Placental pericyte (primary cell): ENCODE measurements at places on chromosomes 7 and 10. TPM values are rescaled to one million over a fixed set of nuclear protein-coding genes. Genes with fewer than 3 reads are reported as not detected.

The ACHE gene
- 0.14 and 0.22 TPM in 2 replicates for total RNA-seq

The ALOX5 gene
- total RNA-seq: under 0.01 TPM in 1 of 2 replicates, not detected in the other

The CRYGN gene
- not detected in 2 replicates for total RNA-seq

The PNLIPRP3 gene
- total RNA-seq: not detected in 2 replicates

The EBLN1 gene
- not detected in 2 replicates for total RNA-seq

The PCLO gene
- total RNA-seq: under 0.01 and 0.14 TPM in 2 replicates

The GOLGA7B gene
- total RNA-seq: not detected in 2 replicates

The EPHB6 gene
- total RNA-seq: 2.4 and 26.8 TPM in 2 replicates

The WNT8B gene
- not detected in 2 replicates for total RNA-seq

The ERVW-1 gene
- total RNA-seq: not detected in 2 replicates

The FFAR4 gene
- not detected in 2 replicates for total RNA-seq

The PGAM2 gene
- 0.44 TPM in 1 of 2 replicates, not detected in the other for total RNA-seq

The PAPOLB gene
- under 0.01 and 0.14 TPM in 2 replicates for total RNA-seq

The PRPF18 gene
- total RNA-seq: 26.1 and 37.2 TPM in 2 replicates

The NUTM2A gene
- 0.66 and 0.86 TPM in 2 replicates for total RNA-seq

The MINPP1 gene
- total RNA-seq: 53.0 and 67.0 TPM in 2 replicates

The HOXA3 gene
- 2.3 TPM in 1 of 2 replicates, not detected in the other for total RNA-seq

The FRMPD2 gene
- total RNA-seq: not detected in 2 replicates

The MAGI2 gene
- total RNA-seq: 18.9 and 30.6 TPM in 2 replicates

The PCDH15 gene
- total RNA-seq: not detected in 2 replicates

The VWDE gene
- total RNA-seq: 0.14 TPM in 1 of 2 replicates, not detected in the other

The DGKI gene
- 2.6 and 10.0 TPM in 2 replicates for total RNA-seq

The ITPRIP gene
- 20.8 and 45.2 TPM in 2 replicates for total RNA-seq

The AFAP1L2 gene
- 12.6 and 62.2 TPM in 2 replicates for total RNA-seq

The EVX1 gene
- total RNA-seq: not detected in 2 replicates

The PSPH gene
- 56.2 and 75.3 TPM in 2 replicates for total RNA-seq

The GPC2 gene
- total RNA-seq: 0.66 and 1.9 TPM in 2 replicates

The NPY4R2 gene
- total RNA-seq: not detected in 2 replicates

The NEUROD6 gene
- total RNA-seq: not detected in 2 replicates

The LIPF gene
- not detected in 2 replicates for total RNA-seq

The HOXA1 gene
- 0.14 TPM in 1 of 2 replicates, not detected in the other for total RNA-seq

The ANK3 gene
- total RNA-seq: 6.6 and 7.7 TPM in 2 replicates

The CYP26A1 gene
- not detected in 2 replicates for total RNA-seq

The DNA2 gene
- total RNA-seq: 2.8 and 19.0 TPM in 2 replicates

The ABCA13 gene
- under 0.01 and 1.3 TPM in 2 replicates for total RNA-seq

The NAT16 gene
- not detected in 2 replicates for total RNA-seq

The GLI3 gene
- total RNA-seq: 5.9 and 8.2 TPM in 2 replicates

The CPA5 gene
- total RNA-seq: not detected in 2 replicates

The KIAA1217 gene
- total RNA-seq: under 0.01 and 2.0 TPM in 2 replicates
